ENCODE measurements at places on chromosomes 3 and 15. TPM values are rescaled to one million over a fixed set of nuclear protein-coding genes. Genes with fewer than 3 reads are reported as not detected.

- DNase-seq: no peak
Observed at GRCh38 chr15:78914027-78914764, 30.6 kb downstream of the CTSH start.

GRCh38 chr3:144107923-144108322 is 136.3 kb downstream of the DIPK2A start:
- DNase-seq: no peak

DNA sequence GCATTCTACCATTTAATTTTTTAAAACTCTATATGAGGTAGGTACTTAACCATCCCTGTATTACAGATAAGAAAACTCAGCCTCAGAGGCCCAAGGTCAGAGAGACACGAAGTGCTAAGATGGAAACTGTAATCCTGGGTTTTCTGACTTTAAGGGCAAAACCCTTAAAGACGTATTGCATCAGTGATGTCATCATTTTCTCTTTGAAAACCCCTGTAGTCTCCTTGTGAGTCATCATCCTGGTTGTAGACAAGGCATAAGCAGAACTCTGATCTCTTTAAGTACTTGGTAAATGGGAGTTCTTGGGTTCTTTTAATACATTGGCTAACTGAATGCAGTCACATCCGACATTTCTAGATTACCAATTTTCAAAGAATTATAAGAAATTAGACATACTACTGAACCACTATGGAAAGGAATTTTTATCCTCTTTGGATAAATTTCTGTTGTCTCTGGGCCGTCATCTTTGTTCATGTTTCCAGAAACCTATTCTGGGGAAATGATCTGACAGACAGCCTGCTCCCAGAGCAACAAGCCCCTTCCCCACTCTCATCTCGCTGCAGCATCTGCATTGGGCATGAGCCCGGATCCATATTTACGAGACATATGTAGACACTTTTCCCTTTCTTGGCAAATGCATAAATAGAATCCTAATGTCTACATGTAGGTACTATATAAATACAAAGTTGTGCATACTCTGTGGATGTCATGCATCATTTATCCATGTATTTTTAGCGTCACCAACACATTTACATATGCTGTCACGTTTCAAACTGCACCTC is 48.7 kb upstream of the MDFIC2 start:
- DNase-seq: no peak

FAM174B gene
- total RNA-seq: 7.1 TPM

GRCh38 chr15:65981837-65982626 is 112.7 kb downstream of the RAB11A start:
- no peak for DNase-seq

- DNase-seq: no peak
Observed at GRCh38 chr3:126464997-126465396, 10.7 kb downstream of the ZXDC start.

GRCh38 chr3:145383416-145383815 is 777.6 kb downstream of the PLOD2 start:
- no peak for DNase-seq

- no peak for DNase-seq
Observed at GRCh38 chr3:112132554-112132953, 494 bp downstream of the GCSAM start.

GRCh38 chr3:105014631-105015030 is 352.1 kb upstream of the ALCAM start:
- no peak for DNase-seq

GOLGA8J gene
- not detected for total RNA-seq

- no peak for DNase-seq
Observed at GRCh38 chr15:59862191-59863155, 141.6 kb upstream of the FOXB1 start.

DNA sequence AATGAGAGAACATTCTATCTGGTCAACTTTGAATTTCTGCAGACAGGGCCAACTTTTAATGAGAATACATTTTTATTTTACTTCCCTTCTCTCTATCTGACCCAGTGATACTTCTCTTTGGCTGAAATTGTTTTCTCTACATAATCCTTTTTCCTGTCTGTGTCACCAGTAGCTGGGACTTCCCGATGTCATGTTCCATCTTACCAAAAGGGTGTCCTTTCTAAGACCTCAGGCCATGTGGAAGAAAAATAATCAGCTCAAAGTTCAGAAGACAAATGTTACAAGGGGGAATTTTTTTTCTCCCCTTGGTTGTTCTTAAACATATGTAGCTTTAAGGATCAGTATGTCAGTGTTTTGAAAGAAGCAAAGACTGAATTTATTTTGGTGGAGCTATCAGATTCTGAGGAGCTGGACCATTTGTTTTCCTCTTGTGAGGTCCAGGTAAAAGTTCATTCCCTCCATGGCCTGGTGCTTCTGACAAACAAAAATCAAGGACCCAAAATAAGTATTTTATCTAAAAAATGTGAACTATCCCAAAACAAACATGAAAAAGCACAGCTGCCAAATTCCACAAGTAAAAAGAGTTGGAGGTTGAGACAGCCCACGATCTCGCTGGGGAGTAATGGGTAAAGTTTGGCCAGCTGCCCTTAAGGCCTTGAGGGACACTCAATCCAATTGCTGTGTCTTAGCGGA is 859.4 kb upstream of the NR2F2 start:
- no peak for DNase-seq

HCLS1 gene
- total RNA-seq: 26.1 TPM

Measured in right atrium auricular region (tissue), 2 donors.